SK-N-SH (cell line): ENCODE measurements at places on chromosomes 16 and 17.
A peak's percentile ranks its signal among the peaks of the same experiment; 100 is the strongest.

- DNase-seq: no peak
Measured at GRCh38 chr17:4920351-4921048, 11.6 kb upstream of the GP1BA start.

GRCh38 chr17:16215965-16216316 lies 607 bp upstream of the NCOR1 start:
- no peak for DNase-seq

DNA sequence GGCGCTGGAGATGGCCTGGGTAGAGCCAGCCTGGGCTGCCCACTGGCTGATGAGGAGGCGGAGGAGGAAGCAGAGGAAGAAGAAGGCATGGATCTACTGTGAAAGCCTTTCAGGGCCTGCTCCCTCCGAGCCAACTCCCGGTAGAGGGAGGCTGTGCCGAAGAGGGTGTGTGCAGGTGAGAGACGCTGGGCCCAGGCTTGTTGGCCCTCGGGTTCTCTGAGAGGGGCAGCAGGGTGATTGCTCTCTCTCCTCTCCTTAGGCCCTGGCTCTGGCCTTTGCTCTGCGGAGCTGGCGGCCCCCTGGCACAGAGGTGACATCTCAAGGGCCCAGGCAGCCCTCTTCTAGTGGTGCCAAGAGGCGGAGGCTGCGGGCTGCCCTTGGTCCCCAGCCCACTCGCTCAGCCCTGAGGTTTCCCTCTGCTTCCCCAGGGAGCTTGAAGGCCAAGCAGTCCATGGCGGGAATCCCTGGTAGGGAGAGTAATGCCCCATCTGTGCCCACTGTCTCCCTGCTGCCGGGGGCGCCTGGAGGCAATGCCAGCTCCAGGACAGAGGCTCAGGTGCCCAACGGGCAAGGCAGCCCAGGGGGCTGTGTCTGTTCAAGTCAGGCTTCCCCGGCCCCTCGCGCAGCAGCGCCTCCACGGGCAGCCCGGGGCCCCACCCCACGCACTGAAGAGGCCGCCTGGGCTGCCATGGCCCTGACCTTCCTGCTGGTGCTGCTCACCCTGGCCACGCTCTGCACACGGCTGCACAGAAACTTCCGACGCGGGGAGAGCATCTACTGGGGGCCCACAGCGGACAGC lies 3.6 kb downstream of the TP53I13 start:
- DNase-seq: peak; percentile 68

DNA sequence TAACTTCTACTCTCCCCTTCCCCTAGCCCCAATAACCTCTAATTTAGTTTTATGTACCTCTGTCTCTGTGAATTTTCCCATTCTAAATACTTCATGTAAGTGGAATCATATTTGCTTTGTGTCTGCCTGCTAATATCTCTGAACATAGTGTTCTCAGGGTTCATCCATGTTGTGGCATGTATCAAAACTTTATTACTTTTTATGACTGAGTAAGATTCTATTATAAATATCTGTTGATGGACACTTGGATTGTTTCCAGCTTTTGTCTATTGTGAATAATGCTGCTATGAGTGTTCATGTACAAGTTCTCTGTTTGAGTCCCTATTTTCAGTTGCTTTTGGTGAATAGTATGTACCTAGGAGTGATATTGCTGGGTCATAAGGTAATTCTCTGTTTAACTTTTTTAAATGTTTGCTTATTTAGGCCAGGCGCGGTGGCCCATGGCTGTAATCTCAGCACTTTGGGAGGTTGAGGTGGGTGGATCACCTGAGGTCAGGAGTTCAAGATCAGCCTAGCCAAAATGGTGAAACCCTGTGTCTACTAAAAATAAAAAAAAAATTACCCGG lies 92.8 kb downstream of the CHD9 start:
- DNase-seq: no peak

DNA sequence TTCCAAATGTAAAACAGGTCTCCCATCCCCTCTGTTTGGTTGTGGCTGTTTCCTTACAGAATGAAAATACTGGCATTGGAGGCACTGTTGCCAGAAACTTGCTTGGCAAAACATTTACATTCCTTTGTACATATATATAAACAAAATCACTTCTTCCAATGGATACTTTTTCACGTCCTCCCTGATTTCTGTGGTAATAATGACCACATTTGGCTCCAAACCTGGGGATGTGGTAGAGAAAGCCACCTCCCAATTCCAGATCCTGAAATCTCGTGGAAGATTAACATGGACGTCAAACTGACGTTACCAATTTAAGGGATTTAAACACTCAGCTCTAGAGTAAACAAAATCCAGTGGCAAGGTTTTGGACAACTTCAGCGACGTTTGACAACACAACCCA lies 370.8 kb upstream of the ZFHX3 start:
- no peak for DNase-seq

DNA sequence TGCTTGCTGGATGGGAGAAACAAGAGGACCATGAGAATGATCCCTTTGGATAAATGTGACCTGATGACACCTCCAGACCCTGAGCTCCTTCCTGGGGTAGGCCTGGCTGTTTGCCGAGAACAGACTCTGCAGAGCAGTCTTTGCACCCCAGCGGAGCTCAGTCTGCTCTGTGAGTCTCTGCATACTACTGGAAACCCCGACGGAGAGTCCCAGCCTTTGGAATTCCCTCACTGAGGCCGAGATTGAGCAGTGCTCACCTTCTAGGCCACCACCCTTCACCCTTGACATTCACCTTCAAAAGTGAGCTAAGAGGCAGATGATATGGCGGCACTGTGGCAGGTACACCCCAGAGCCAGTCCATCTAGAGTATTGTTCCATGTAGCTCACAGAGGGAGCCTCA lies 172.2 kb upstream of the CDH13 start:
- no peak for DNase-seq

GRCh38 chr17:17028059-17028877 lies 14.0 kb upstream of the MPRIP start:
- peak; percentile 30 for DNase-seq

- no peak for DNase-seq
Measured at GRCh38 chr17:66706851-66707450, 128.0 kb upstream of the CACNG5 start.

GRCh38 chr17:49878931-49879904 lies 31.3 kb upstream of the TAC4 start:
- no peak for DNase-seq

GRCh38 chr17:55344514-55344997 lies 77.1 kb downstream of the MMD start:
- peak; percentile 23 for DNase-seq

- DNase-seq: no peak
Measured at GRCh38 chr17:68133346-68134045, 98.0 kb downstream of the KPNA2 start.

GRCh38 chr17:45149037-45149668 lies 878 bp downstream of the HEXIM1 start:
- DNase-seq: peak; percentile 89

- peak; percentile 62 for DNase-seq
Measured at GRCh38 chr17:29838961-29839360, 91.1 kb downstream of the SSH2 start.

- no peak for DNase-seq
Measured at GRCh38 chr17:76993651-76994050, 125.4 kb downstream of the MGAT5B start.

GRCh38 chr16:8886593-8887430 lies 4.7 kb downstream of the LITAFD start:
- DNase-seq: no peak

DNA sequence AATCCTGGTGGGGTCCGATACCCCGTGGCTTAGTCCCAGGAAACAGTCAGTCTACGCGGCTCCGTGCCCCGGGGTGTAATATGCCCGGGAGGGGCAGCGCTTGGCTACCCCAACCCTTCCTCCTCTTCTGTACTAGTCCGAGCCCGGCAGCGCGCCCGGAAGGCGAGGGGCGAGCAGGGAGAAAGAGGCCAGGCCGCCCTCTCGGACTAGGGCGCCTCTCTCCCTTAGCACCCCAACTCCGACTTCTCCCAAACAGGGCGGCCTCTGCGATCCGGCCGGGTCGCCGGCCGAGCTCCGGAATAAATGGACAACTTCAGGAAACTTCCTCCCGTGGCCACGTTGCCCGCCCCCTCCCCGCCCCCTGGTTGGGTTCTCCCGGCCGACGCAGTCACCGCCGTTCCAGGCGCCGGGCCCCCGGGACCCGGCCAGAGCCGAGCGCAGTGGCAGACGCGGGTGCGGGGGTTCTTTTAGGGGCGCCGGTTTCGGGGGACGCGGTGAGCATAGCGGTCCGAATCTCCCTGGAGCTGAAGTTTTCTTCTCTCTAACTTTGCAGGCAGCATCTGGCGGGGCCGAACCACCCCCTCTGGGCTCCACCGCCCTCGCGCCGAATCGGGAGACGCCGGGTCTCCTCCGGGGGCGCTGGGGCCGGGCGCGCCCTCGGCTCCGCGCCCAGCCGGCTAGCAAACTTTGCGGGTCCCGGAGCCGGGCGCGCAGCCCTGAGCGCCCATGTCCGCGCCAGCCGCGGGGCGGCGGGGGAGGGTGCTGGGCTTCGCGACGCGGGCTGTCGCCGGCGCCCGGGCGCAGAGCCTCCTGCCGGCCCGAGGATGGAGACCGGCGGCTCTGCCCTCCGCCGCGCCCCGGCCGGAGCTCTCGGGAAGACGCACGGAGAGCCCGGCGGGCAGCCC lies at the start of gene SDK2:
SDK2 (minus strand) TSS at position 301 of the 905 bp plus-strand sequence. CDS start 357 bp downstream, outside the sequence.
- DNase-seq: peak; percentile 85

DNA sequence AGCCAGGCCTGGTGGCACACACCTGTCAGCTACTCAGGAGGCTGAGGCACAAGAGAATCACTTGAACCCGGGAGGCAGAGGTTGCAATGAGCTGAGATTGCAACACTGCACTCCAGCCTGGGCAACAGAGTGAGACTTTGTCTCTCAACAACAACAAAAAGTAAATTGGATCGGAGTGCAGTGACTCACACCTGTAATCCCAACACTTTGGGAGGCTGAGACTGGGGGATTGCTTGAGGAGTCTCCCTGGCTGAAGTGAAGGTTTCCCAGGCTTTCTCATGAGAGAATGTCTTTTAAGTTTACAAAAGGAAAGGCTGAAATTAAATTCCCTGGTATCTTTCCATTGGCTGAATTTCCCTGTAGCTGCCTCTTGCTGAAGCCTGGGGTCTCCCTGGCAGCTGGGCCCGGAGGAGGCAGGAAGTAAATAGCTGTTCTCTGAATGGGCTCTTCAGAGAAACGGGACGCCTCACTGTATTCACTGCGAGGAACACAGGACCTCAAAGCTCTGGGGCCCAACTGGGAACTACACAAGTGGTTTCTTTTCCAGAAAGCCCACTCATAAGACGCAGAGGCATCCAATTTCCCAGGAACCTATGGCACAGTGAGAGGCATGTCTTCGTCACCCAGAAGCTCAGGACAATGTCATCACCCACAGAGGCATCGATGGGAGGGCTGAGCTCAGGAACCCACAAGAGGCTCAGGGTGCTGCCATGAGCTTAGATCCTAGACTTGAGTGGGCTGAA lies 77.4 kb upstream of the SMURF2 start:
- DNase-seq: no peak

GRCh38 chr17:67707442-67707841 lies 10.3 kb upstream of the NOL11 start:
- DNase-seq: peak; percentile 34

GRCh38 chr17:82596837-82597672 lies 51.2 kb downstream of the WDR45B start:
- peak; percentile 29 for DNase-seq

GRCh38 chr17:70552230-70552981 lies 383.1 kb downstream of the KCNJ2 start:
- DNase-seq: peak; percentile 72

- no peak for DNase-seq
Measured at GRCh38 chr17:74573169-74573568, 5.9 kb upstream of the CD300H start.

- no peak for DNase-seq
Measured at GRCh38 chr17:36980280-36980761, 31.6 kb downstream of the AATF start.

DNA sequence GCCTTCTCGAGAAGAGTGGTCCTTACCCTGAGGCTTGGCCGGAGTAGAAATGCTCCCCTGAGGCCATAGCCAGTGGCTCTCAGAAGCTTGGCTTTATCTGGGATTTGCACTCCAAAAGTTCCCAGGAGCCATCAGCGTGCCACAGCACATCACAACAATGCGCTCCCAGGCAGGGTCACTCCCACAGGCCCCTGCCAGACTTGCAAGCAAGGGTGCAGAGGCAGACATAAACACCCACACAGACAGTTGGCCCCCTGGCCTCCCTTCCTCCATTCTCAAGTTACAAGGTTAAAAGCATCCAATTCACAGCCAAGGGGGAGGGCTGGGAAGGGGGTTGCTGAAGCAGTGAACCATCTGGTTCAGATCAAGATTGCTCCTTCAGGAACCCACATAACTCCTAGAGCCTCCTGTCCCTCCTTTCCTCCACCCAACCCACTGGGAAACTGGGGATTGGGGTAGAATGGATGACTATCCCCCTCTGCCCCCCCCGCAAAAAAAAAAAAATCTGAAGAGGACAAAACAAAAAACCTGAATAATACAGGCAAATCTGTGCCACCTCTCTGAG lies 1.8 kb downstream of the ST3GAL2 start:
- DNase-seq: peak; percentile 47

- peak; percentile 69 for DNase-seq
Measured at GRCh38 chr16:67284699-67285646, 5.6 kb downstream of the PLEKHG4 start.

DNA sequence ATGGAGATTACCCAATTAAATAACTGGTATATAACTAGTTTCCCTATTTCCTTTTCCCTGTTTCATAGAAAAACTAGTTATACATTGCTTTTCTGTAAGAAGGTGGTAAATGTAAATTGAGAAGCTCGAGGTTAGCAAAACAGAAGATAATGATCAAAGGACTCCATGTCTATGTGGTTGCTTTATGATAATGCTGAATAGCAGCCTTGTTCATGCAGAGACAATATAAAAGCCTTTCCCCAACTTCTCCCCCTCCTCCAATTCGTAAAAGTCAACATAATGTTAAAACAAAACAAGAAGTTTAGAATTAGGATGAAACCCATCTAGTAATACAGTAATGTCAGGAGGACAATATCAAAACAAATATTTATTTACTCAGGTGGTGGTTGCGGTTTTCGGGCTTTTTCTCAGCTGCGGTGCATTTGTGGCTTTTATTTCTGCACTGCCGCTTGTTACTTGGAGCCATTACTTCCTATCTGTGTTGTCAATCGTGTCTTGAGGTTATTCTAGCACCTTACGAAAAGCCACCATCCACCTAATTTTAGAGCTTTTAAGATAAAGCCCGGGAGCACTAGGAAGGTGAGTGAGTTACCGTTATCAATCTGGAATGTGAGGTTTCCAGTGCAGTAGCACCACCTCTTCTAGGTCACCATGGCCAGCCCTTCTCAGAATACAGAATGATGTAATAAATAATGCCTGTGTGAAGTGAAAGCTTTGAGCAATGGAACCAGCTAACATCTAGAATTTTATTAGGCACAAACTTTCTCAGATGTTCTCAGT lies 297.5 kb downstream of the CDH13 start:
- no peak for DNase-seq

GRCh38 chr17:44177640-44178039 lies 7.1 kb downstream of the ASB16 start:
- DNase-seq: no peak

DNA sequence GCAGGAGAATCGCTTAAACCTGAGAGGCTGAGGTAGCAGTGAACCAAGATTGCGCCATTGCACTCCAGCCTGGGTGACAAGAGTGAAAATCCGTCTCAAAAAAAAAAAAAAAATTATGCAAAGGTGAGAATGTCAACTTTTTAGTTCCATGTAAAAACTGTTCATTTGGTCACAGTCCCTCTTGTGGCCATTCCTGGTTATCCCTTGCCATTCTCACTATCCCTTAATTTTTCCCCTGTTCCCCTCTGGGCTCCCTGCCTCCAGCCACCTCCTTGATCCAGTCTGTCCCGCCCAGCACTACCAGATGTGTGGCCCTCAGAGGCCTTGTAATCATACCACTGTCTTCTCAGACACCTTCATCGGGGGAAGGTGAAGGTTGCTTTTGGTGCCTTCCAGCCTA lies 23.4 kb downstream of the DCAF7 start:
- peak; percentile 54 for DNase-seq

GRCh38 chr16:89219365-89219764 lies 1.9 kb downstream of the ZNF778 start:
- no peak for DNase-seq
